B cell (primary cell): ENCODE measurements at places on chromosomes 7 and 10.

DNA sequence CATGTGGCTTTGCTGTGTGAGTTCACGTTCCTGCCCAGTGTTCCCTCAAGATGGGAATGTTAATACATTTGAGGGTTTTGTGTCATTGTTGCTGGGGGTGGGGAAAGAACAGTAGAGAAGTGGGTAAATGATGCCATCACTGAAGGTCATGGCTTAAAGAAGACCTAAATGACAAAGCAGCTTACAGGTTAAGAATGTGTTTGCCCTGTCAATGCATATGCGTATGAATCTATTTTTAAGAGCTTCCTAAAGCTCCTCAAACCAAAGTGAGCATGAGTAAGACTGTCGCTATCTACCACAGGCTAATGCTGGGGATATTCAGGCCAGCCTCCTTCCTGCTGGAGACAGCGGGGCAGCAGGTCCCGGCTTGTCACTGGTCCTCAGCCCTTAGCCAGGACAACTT is 162.9 kb downstream of the CREB5 start:
- DNase-seq = no peak

GRCh38 chr10:32340596-32341180 is 6.3 kb downstream of the EPC1 start:
- DNase-seq = no peak

- peak; percentile 59 for DNase-seq
Measured at GRCh38 chr10:23158370-23158769, 33.7 kb upstream of the PTF1A start.

DNA sequence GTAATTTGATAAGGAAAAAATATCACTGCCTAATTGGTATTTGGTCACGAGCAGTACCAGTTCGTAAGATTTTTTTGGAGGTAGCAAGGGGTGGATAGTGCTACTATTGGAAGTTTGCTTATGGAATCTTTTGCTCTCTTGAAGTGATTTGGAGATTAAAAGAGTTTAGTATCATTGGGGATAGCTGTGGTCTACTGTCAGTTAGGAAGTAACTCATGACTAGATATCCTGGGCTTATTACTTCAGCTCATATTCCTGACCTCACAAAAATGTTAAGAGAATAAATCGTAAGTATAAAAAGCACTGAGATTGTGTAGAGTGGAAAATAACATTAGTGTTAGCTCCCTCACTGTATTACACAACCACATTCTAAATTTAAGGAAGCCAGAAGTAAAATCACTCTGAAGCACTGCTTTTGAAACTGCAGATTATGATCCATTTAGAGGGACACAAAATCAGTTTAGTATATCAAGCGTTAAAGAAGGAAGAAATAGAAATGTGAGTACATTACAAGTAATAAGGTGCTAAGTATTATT is 22.6 kb downstream of the SGPL1 start:
- DNase-seq = no peak

- DNase-seq = no peak
Measured at GRCh38 chr7:157475601-157476000, 138.8 kb downstream of the DNAJB6 start.

GRCh38 chr10:100725071-100725471 is 20.3 kb upstream of the PAX2 start:
- DNase-seq = no peak

- no peak for DNase-seq
Measured at GRCh38 chr7:30843741-30844482, 67.7 kb upstream of the AQP1 start.

DNA sequence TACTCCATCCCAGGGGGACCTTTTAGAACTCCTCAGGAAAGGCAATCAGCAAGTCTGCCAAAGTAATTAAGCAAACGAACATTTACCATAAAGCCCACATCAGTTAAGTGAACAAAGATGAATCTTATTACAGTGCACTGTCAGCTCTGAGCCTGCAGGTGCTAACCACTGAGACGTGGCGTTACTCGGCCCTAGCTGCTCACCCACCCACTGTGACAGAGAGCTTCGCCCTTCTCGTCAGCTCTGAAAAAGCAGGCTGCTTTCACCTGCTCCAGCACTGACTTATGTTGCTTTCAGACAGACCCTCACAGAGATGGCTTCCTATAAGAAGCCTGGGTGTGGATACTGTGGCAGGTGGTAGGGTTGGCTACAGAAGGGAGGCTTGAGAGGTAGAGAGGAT is 57.7 kb upstream of the KCNIP2 start:
- DNase-seq = peak; percentile 78

DNA sequence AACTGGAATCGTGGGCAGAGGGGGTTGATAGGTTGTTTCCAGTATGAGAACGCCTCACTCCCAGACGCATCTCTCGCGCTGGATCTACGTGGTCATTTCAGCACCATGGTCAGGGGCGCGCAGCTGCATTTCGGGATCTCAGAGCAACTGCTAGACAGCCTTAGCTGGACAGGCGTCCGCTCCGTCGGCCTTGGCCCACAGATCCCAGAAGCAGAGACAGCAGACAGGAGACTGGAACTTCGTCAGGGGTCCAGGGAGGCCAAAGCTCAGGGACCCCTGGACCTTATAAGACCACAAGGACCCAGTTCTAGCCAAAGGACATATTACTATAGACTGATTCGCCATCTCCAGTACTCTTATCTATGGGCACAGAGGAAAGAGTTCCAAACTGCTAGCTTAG is 5.3 kb downstream of the NEUROG3 start:
- no peak for DNase-seq
